Brain microvascular endothelial cell (primary cell): ENCODE measurements at places on chromosomes 12 and 14.

DNA sequence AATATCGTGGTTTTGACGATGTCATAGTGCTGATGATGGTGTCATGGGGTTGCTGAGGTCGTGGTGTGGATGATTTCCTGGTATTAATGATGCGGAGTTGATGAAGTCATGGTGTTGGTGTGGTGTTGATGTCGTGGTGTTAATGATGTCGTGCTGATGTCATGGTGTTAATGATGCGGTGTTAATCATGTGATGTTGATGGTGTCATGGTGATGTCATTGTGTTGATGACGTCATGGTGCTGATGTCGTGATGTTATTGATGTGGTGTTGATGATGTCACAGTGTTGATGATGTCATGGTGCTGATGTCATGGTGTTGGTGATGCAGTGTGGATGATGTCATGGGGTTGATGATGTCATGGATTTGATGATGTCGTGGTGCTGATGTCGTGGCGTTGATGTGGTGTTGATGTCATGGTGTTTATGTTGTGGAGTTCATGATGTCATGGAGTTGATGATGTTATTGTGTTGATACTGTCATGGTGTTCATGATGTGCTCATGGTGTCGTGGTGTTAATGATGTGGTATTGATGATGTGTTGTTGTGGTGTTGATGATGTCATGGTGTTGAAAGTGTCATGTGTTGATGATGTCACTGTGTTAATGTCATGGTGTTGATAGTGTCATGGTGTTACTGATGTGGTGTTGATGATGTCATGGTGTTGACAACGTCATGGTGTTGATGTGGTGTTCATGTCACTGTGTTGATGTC lies 48.5 kb upstream of the RIMBP2 start:
- DNase-seq: peak; percentile 11

DNA sequence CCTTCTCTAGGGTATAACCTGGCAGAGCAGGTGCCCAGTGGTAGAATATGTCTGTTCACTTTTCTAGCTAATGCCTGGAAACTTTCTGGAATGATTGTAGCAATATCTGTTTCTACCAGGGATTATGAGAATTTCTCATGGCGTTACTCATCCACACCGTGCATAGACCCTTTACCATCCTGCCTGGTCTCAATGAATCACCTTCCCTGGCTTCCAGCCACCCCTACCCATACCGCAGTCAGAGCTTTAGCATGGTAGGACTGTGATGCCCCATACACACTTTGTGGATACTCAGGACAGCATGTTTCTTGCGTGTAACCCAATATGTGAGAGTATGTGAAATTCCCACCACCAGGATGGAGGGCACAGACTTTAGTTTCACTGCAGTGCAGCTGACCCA lies 45.4 kb downstream of the TUNAR start:
- DNase-seq: no peak

- no peak for DNase-seq
Observed at GRCh38 chr12:5923751-5924150, 21.3 kb downstream of the ANO2 start.

DNA sequence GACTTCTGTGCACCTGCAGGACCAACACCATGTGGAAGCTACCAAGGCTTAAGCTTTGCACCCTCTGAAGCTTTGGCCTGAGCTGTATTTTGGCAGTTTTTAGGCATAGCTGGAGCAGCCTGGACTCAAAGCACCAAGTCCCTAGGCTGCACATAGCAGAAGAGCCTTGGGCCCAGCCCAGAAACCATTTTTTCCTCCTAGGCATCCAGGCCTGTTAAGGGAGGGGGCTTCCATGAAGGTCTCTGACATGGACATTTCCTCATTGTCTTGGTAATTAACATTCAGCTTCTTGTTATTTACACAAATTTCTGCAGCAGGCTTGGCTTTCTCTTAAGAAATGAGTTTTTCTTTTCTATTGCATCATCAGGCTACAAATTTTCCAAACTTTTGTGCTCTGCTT lies 475.8 kb upstream of the FLRT2 start:
- no peak for DNase-seq

DNA sequence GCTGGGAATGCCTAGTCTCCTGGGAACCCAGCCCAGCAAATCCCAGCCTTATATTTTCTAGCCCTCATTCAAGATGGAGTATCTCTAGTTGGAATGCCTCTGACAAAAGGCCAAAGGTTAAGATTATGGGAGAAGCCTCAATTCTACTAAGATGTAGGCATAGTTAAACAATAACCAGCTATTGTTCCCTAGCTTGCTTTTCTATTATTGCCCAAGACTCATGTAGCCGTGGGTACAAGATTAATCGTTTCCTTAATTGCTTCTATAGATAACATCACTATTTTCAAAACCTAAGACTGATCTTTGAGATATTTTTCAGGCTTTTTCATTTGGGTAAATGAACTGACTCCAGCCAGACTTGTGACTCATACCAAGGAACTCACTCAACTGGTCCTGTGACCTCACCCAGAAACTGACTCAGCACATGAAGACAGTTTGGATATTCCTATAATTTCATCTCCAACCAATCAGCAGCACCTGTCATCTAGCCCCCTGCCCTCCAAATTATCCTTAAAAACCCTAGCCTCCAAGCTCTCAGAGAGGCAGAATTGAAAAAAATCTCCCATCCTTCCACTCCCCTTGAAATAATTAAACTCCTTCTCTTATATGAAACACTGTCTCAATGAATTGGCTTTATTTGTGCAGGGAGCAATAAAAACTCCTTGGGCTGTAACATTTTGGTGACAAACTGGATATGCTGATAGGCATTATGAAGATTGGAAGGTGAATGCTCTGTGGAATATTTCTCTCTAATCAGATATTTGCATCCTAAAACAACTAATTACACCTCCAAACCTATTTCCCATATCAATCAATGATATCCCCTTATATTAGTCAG lies 589.0 kb downstream of the C12orf50 start:
- peak; percentile 92 for DNase-seq

DNA sequence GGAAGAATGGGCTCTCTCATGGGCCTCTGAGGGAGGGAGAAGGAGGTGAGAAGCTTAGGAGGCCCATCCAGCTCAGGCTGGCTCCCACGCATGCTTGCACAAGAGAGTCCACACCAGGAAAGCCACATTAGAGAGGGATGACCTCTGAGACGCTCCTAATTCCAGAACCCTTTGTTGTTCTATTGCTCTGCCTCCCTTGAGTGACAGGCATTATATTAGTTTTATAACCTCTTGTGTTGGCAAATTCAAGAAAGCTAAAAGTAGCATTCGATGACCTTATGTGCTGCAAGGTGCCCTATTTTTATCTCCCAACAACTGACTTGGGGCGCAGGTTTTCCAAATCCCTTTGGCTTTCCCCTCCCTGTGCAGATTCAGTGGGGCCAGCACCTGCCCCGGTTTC lies 190.1 kb downstream of the KSR2 start:
- DNase-seq: no peak

- DNase-seq: no peak
Observed at GRCh38 chr12:70747445-70748260, 110.4 kb upstream of the PTPRB start.

DNA sequence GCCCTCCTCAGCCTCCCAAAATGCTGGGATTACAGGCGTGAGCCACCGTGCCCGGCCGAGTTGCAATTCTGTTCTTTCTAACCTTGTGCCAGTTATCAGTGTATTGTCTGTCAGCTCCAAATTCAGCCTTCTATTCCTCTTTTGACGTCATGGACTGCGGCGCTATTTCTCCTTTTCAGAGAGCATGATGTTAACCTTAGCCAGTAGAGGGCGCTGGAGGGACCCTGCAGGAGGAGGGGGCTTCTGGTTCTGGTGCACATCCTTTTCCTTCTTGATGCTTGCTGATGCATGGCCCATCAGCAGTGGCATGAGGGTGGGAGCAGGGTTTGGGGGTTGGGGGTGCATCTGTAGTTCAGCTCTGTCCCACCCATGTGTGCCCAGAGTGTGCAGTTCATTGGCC lies 179.3 kb upstream of the RMST start:
- no peak for DNase-seq

- DNase-seq: no peak
Observed at GRCh38 chr14:100426314-100426713, 103.2 kb downstream of the SLC25A47 start.

DNA sequence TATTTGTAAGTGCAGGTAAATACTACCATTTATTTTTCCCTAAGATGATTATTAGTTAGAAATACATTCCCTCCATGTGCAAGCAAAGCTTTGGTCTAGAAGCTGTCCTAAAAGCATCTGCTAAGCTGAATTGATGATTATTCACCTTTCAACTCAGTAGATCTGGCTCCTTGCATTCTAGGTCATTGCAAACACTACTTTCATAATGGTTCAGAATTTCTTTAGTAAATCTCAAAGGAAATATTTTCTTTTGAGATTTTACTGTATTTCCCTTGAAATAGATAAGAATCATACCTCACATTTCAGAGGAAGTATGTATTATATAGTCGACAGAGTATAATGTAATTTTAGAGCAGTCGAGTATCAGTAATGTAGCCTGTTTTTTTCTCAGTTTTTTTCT lies 2.4 kb downstream of the ETNK1 start:
- DNase-seq: no peak

DNA sequence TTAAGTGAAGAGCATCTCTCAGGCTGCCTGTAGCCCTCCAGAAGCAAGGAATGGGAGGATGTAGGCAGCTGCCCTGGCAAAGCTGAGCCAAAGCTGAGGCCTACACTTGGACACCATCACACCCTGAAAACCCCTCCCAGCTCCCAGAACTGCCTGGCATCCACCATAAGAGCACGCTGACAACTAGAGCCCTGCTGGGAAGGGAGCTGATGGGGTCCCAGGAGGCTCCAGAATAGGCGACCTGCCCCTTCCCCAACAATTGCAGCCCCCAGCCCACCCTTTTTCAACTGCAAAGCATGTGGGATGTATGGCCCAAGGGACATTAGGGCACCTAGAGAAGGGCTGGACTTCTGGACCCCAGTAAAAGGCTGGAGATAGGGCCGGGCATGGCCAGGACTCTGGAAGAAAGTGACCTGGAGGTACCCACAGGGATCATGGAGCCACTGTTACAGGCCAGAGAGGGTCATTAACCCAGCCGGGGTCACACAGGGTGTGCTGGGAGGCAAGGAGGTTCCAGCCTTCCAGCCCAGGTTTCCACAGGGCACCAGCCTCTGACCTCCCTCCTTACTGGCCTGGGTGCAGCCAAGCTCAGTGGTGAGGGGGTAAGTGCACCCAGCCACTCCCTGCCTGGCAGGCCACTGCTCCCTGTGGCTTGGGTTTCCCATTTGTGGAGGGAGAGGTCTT lies 27.8 kb downstream of the FAM222A start:
- DNase-seq: no peak

DNA sequence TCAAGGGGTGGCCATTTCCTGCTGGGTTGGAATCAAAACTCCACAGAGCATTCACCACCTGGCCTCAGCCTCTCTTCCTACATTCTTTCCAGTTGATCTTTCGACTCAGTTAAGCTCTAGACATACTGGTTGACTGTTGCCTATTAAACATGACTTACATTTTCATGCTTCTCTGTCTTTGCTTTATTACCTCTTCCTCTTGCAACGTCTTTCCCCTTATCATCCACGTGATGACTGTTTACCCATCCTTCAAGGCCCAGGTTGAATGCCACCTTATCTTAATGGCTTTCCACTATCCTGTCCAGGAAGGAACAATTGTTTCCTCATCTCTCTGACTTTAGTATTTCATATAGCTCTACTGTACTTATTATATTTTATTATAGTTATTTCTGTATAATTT lies 24.4 kb upstream of the CCDC175 start:
- DNase-seq: no peak

DNA sequence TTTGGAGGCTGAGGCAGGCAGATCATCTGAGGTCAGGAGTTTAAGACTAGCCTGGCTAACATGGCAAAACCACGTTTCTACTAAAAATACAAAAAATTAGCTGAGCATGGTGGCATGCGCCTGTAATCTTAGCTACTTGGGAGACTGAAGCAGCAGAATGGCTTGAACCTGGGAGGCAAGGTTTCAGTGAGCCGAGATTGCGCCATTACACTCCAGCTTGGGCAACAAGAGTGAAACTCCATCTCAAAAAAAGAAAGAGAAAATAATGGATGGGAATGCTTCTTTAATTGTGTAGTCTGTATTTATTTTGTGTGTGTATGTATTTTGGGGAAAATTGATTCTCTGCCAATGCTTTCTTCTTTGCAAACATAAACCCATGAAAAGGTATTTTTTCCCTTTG lies 32.5 kb downstream of the SRGAP1 start:
- DNase-seq: no peak

DNA sequence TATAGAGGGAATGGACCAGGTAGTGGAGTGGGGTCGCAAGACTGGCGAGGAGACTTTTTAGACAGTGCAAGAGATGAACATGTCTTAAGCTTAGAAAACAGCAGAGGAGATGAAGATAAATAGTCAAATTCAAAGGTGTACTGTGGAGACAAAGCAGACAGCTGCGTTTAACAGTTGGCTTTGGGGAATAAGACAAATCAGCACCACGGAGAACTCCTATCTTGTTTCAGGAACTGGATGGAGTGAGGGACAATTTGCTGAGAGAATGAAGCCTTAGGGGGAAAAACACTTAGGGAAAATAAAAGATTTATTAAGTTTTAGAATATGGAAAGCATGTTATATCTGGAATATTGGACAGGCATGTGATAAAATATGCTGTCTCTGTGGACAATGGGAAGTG lies 458.8 kb downstream of the GLT1D1 start:
- DNase-seq: peak; percentile 17

DNA sequence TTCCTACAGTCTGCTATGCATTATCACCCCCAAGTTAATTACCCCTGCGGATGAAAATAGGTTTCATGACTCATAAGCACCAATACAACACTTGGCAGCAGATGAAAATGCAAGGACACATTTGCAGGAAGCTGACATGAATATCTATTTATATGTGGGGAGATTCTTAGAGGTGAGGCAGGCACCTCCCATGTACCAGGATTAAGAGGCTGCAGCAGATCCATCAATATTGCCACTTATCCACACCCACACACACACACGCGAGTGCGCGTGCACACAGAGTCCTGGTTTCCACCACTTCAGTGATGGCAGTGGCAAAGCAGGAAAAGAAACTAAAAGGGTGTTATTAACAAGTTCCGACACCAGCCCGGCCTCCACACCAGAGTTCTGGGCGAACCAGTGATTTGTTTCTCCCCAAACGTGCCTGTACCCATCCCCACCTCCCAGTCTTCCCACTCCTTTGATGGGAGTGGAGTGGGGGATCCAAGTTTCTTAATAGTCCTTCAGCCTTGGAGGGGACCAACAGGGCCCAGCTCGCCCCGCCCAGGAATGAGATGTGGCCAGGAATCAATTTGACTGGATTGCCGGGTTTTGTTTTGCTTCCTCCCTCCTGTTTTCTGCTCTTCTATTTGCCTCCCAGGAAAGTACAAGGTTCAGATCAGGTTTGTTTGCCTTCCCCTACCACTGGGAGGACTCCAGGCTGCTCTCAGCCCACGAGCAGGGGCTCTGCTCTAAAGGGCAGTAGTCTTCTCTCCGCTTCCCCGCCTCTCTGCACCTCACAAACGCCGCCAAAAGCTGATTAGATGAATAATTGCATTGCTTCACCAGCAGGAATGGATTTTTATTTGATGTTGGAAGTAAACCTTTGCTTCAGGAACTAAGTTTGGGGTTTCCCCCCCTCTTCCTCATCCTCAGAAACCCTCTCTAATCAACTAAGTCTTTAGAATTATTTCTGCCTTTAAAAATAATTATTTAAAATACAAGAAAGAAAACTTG lies 5.2 kb downstream of the IRF2BPL start:
- DNase-seq: no peak
